ENCODE measurements at places on chromosomes 5 and 9.
A peak's percentile ranks its signal among the peaks of the same experiment; 100 is the strongest.

- DNase-seq = no peak
These were observed 1.2 kb downstream of the HOMER1 start for GRCh38 chr5:79512471-79513307.

- no peak for DNase-seq
These were observed 27.9 kb upstream of the DTWD2 start for GRCh38 chr5:119016125-119016774.

GRCh38 chr5:55324815-55325418 is 17.1 kb downstream of the MTREX start:
- no peak for DNase-seq

DNA sequence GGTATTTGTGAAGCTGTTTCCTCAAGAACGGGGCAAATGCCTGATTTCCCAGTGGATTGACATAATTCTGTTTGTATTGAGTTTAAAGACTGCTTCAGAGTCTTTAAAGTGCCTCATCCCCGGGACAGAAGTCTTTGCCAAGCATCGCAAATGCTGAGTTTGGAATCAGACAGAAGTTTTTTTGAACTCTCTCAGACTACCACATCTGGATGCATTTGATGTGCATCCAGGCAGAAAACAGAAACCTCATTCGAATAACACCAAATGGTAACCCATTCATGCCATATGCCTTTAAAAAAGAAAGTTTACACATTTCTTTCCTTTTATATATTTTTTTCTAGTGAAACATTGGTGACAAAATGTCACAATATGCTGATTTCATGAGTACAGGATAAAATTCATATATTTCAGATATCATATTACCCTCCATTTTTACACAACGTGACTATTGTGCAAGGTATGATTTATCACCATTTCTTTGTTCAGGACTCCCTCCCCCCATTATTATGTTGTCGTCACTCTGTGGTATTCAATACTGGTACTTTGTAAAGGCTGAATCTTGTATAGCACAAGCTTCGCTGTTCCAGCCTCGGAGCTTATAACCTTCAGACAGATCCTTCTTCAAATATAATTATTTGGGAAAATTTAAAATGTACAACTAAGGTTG is 91.1 kb downstream of the ZNF608 start:
- peak; percentile 94 for DNase-seq

- DNase-seq = no peak
These were observed 39.3 kb downstream of the PTCH1 start for GRCh38 chr9:95477441-95477840.

DNA sequence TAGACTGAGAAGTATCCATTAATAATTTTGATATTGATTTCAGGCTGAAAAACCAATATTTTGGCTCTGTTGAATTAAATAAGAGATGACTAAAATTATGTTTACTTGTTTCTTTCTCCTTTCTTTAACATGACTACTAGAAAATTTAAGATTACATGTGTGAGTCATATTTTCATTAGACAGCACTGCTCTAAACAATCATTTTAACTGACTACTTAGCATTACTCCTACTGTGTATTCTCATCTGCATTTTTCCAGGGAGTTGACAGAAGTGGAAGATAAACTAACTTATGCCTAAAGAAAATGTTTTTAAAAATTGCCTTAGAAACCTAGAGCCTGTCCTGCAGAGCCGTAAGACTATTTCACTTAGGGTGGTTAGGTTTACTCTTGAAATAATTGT is 29.1 kb downstream of the TNC start:
- no peak for DNase-seq

GRCh38 chr9:89888677-89889076 is 283.9 kb downstream of the GADD45G start:
- no peak for DNase-seq

DNA sequence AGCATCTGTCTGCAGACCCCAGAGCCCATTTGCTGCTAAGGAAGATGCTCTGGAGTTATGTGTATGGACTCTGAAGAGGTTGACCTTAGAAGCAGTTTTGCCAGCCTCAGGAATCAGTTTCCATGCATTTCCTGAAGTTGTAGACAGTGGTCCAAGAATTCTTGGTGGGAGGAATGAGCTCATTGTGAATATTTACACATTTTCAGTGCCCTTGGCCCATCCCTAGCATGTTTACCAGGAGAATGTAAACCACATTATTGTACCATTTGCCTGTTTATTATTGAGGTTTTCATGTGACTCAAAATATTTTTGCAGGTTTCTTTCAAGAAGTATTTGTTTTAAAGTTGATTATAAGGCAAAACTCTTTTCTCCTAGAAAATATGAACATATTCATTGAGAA is 93.8 kb downstream of the NXNL2 start:
- DNase-seq = no peak

DNA sequence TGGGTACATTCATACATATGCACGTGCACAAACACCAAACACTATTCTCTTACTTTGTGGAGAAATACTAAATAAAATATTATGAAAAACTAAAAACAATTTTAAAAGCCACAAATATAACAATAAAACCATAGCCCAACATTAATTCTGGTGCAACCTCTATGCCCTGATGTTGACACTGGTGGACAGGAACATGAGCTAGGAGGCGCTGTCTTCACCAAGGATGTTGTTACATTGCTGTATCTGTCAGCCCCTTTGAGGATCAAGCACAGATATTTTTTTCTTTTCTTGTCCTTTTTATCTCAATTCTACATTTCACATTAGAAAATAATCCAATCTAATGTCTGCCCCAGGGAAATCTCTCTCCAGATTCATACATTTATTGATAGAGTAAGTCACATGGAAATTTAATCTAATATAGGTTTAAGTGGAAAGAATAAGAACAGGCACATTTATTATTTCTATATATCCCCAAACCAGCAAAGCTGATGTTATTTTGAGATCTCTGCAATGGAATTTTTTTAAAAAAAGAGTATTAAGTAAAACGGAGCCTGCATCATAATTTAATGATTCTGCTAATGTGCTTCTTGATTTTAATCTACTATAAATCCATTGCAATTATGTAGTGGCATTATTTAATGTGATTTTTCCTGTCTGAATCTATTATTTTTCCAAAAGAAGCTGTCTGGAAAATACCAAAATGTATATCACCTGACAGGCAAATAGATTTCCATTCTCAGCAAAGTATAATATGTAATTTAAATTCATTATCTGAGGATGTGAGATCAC is 716.5 kb downstream of the MTRR start:
- no peak for DNase-seq

- no peak for DNase-seq
These were observed 7.3 kb downstream of the FOXI1 start for GRCh38 chr5:170112876-170113521.

- no peak for DNase-seq
These were observed 131.5 kb upstream of the NFIL3 start for GRCh38 chr9:91555132-91555531.

DNA sequence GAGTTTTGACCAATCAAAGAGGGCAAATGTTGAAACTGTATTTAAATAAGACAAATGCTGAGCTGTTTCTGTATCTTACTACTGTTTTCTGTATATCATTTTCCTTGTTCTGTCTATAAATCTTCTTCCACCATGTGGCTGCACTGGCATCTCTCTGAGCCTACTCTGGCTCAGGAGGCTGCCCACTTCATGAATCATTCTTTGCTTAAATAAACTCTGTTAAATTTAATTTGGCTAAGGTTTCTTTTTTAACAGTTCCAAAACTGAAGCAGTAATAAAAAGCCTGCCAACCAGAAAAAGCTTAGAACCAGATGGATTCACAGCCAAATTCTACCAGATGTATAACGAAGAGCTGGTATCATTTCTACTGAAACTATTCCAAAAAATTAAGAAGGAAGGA is 40.2 kb upstream of the TAS2R1 start:
- DNase-seq = no peak

GRCh38 chr9:96126321-96126881 is 175.6 kb downstream of the HSD17B3 start:
- DNase-seq = no peak

- no peak for DNase-seq
These were observed 53.6 kb downstream of the WHRN start for GRCh38 chr9:114451707-114452031.

- no peak for DNase-seq
These were observed 76.3 kb downstream of the HSPA4 start for GRCh38 chr5:133128066-133128465.

GRCh38 chr5:141476132-141476911 is 556 bp downstream of the PCDHGC3 start:
- no peak for DNase-seq

- DNase-seq = no peak
These were observed 32.1 kb upstream of the SELENOP start for GRCh38 chr5:42843675-42844292.

- no peak for DNase-seq
These were observed 100.9 kb upstream of the PTGER4 start for GRCh38 chr5:40578501-40579451.

DNA sequence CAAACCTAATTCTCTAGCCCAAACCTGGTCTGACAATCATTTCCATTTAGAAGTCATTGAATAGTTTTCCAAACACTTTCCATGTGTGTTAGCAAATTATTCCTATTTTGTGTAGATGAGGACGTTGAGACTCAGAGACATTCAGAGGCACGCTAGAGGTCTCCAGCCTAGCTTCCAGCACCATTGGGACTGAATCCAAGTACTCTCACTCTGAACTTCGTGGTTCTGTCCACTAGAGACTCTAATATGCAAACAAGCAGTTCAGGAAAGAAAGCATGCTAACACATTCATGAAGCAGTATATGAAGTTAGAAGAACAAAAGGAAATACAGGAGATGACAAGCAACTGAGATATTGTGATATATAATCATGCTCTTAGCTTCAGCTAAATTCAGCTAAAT is 354.8 kb downstream of the NTRK2 start:
- no peak for DNase-seq

DNA sequence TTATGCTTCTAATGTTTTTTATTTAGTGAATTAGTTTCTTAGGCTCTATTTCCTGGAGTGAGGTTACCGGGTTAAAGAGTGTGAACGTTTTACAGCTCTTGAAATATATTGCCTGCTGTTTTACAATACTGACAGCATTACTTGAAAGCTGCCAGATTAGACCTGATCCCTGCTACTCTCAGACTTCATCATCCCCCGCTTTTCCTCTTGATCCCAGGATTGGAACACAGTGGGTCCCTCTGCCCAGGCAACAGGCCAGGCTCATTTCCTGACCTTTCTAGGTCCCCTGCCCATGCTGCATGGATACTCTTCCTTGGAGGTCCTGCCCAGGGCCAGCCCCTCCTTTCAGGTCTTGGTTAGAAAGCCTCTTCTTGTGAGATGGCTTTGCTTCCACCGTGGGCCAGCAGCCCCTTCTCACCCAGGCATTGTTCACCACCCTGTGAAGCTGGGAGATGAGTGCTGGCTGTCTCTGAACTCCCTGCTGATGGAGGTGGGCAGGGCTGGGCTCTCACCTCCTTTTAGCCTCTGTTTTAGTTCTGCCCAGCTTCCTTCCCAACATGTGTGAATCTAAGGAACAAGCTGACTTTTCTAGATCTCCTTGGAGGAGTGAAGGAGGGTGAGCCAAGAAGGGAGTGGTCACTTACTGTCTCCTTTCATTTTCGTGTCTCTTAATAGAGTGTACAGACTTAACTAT is 15.5 kb upstream of the FAM120AOS start:
- DNase-seq = no peak

- no peak for DNase-seq
These were observed 55.3 kb downstream of the AHRR start for GRCh38 chr5:376799-377325.

GRCh38 chr5:55638051-55638450 is 74.1 kb downstream of the SLC38A9 start:
- no peak for DNase-seq

DNA sequence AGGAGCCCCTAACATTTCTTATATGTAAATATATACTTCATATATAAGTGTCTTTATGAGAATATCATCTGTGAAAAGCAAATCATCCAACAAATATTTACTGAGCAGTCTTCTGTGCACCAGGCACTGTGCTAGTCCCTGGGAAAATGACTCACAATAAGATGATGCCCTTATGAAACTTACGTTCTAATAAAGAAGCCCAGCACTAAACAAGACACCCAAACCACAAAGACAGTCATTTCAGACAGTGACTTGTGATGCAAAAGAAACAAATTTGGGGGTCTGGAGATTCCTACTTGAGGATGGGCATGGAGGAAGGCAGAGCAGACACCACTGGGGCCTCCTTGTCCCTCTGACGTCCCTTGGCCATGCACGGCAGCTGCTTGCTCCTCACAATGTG is 30.6 kb upstream of the PPP1R2B start:
- no peak for DNase-seq

GRCh38 chr5:154997746-154998145 is 15.8 kb upstream of the KIF4B start:
- no peak for DNase-seq

DNA sequence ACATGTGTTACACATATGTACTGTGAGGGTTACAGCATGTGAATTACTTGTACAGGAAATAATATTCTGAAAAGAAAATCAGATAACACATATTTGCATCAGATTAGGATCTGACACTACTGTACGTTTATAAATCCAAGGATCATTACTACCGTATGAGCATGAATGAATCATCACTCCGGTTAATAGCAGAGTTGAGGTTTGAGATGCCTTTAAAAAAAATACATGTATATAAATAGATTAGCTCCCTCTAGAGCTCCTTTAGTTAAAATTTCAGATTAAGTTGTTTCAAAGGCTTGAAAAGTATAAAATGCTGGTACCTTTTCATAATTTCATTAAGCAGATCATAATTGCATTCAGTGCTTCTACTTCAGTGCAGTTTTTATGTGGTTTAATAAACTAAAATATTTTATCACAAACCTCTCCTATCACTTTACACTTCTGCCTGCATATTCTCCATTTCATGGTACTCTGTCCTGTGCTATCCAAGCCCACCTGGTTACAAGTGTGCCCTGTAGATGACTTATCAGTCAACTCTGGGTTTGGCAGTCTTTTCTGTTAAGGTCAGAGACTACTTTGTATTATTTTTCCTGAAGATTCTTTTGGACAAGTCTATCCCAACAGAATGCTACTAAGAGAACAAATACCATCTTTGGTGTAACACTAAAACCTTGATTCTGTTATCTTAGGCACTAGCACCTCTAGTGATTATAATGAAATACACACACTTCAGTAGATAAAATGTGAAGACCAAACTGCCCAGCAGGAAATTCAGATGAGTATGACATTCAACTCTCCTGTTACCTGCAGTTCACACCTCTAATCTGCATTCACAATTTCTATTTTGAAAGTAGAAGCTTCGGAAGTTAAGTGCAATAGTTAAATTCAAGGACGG is 48.0 kb upstream of the POU5F2 start:
- no peak for DNase-seq

- no peak for DNase-seq
These were observed 47.2 kb downstream of the ARHGEF28 start for GRCh38 chr5:73673161-73673591.

DNA sequence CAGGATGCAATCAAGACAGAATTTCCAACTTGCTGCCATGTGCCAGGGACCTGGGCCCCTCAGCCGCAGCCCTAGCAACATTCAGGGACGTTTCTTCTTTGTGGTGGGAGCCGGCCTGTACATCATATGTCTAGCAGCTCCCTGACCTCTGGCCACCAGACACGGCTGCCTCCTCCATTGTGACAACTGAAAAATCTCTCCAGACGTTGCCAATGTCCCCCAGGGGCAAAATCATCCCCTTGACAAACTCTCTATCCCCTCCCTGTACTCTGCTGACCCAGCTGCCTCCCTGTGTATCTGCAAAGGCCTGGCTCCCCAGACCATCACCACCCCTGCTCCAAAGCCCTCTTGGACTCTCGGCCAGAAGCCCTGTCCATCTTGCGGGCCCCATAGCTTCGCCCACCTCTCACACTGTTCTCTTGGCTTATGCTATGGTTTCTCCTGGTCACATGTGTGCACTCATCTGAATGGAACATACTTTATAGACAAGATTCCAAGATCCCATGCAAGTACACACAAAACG is 40.8 kb downstream of the BICD2 start:
- DNase-seq = no peak
